ENCODE measurements at places on chromosomes 13 and 19. TPM values are rescaled to one million over a fixed set of nuclear protein-coding genes. Genes with fewer than 3 reads are reported as not detected.
A peak's percentile ranks its signal among the peaks of the same experiment; 100 is the strongest.

The NCR1 gene
- not detected for total RNA-seq

GRCh38 chr13:20399515-20399914, 126.1 kb downstream of the CRYL1 start:
- DNase-seq, result no peak

GRCh38 chr13:31015199-31015598, 82.7 kb downstream of the TEX26 start:
- no peak for DNase-seq

GRCh38 chr13:29716493-29716892, 121.0 kb upstream of the SLC7A1 start:
- DNase-seq, result no peak

The SLC27A1 gene
- 22.5 TPM for total RNA-seq

GRCh38 chr19:37931881-37932655, 25.1 kb downstream of the SIPA1L3 start:
- no peak for DNase-seq

The DHRS12 gene
- total RNA-seq, result 18.6 TPM

The CFD gene
- 298 TPM for total RNA-seq

GRCh38 chr19:39469036-39469435, 11.6 kb upstream of the TIMM50 start:
- no peak for DNase-seq

- DNase-seq, result no peak
These were observed 530.6 kb upstream of the SPRY2 start for GRCh38 chr13:80871481-80871880.

GRCh38 chr13:96003304-96003703, 49.9 kb downstream of the UGGT2 start:
- no peak for DNase-seq

- DNase-seq, result peak; percentile 93
These were observed 1.9 kb downstream of the FOXO1 start for GRCh38 chr13:40664350-40665125.

The ADGRL1 gene
- 55.1 TPM for total RNA-seq

DNA sequence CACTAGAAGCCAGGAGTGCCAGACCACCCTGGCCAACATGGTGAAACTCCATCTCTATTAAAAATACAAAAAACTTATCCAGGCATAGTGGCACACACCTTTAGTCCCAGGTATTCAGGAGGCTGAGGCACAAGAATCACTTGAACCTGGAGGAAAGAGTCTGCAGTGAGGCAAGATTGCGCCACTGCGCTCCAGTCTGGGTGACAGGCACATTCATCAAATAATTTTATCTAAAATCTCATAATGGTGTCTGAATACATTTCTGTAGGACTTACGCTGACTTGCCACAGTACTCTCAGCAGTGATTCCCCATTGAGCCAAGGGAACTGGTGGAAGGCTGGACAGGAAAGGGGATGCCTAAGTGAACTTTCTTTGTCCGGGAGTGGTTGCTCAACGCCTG, 4.3 kb upstream of the ZNF28 start:
- DNase-seq, result no peak

- DNase-seq, result no peak
These were observed 59.2 kb upstream of the MEDAG start for GRCh38 chr13:30846866-30847265.

DNA sequence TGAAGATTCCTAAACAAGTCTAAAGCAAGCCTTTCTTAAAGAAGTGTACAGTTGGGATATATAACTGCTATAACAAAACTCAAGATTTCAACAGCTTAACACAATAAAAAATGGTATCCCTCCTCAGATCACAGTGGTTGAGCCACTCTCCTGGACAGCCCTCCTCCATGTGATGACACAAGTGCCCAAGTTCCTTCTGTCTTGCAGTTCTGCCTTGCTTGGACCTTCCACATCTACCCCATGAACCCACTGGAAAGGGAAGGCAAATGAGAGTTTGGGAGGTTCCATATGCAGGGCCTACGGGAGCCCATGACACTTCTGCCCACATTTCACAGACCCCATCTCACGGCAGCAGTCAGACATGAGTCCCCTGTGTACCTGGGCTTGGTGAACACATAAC, 659.2 kb downstream of the UQCRFS1 start:
- peak; percentile 55 for DNase-seq

The ZNF132 gene
- 3.7 TPM for total RNA-seq

The CLN5 gene
- total RNA-seq, result 26.2 TPM

GRCh38 chr13:54187461-54187860, 1158.8 kb downstream of the OLFM4 start:
- no peak for DNase-seq

- DNase-seq, result no peak
These were observed 119.0 kb upstream of the OBI1 start for GRCh38 chr13:78777976-78778375.

The MISP3 gene
- total RNA-seq, result 9.8 TPM

DNA sequence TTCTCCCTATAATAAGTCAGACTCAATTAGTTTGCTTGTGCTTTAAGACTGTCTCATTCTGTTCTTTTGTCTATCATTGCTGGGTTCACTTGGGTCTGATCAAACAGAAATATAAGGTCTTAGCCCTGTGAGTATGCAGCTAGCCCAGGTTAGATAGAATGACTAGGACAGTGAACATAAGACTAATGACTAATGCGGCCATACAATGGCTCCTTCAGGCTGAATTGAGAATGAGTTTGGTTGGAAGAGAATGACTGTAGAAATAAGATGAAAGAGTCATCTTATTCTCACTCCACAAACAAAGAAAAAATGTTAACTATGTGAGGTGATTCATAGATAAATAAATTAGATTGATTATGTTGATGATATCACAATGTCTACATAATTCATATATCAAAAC, 50.1 kb upstream of the OBI1 start:
- DNase-seq, result no peak

DNA sequence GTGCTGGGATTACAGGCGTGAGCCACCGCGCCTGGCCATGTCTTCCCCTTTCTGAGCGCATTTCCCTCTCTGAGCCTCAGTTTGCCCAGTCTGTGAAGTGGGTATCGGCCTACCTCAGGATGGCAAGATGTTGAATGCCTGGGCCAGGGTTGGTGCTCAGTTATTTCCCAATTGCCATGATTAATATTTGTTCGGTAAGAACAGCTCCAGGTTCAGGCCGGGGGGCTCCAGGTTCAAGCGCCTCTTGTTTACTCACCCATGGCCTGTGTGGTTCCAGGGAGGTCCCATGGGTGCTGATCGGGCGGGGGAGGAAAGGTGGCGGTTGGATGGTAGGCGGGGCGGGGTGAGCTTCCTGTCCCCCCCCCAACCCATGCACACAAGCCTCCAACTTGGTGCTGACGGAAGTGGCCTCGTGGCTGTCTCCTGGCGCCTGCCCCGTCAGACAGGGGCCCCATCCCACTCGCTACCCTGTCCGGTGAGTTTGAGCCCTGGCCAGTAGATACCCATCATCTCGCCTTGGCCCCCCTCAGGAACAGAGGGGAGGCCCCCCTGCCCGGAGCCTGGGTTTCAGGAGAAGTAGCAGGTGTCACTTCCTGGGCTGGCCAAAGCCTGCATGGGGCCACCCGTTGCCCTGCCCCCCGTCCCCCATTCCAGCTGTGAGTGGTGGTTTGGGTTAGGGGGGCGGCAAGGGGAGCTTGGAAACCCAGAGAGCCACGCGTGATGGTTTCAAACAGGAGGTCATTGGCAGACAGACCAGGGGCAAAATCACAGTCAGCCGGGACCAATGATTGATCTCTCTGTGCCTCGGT, at the start of gene FCHO1:
TSS of gene FCHO1 (plus strand) at position 375 of the 809 bp plus-strand sequence. CDS start 3,688 bp downstream, outside the sequence.
- no peak for DNase-seq

- no peak for DNase-seq
These were observed 64.5 kb upstream of the MCF2L start for GRCh38 chr13:112904436-112904960.

DNA sequence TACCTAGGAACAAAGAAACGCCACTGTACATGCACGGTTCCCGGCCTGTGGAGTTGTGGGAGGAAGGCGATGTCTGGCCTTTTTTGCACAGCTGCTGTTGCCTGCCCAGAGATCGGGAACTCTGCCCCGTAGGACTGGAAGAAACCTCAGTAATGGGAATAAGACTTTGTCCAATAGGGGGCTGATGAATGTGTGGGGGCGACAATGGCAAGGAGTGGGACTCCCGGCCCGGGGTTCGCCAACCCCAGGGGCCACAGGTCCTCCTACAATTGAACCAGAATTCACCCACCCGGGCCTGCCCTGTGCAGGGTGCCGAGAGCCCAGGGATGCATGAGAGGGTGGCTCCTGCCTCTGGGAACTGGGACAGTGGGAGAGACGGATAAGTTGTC, 2.0 kb upstream of the CEBPA start:
- no peak for DNase-seq

DNA sequence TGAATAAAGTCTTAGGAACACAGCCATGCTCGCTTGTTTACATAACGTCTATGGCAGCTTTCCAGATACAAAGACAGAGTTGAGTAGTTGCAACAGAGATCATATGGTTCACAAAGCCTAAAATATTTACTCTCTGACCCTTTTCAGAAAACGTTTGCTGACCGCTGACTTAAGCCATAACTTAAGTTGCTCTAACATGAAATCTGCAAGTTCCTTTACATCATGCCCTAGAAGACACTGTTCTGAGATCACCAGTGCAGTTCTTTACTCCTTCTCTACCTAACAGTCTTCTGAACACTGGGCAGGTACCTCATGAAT, 166.4 kb downstream of the DCLK1 start:
- no peak for DNase-seq

GRCh38 chr13:20274466-20274865, 42.3 kb upstream of the GJB6 start:
- peak; percentile 4 for DNase-seq

GRCh38 chr13:97945792-97946419, 7.6 kb upstream of the IPO5 start:
- DNase-seq, result no peak

DNA sequence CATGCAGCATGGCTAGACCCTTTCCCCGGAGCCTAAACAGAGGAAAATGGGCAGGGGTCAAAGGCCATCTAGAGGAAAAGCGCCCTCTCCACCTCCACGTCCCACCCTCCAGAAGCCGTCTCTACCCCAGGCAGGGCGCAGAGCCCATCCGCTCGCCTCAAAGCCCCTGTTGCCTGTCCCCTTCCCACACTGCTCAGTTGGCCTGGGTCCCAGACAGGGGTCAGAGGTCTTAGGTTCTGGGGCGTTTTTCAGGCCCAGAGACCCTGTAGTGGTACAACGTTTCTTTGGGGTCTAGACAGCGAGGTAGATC, 285 bp downstream of the TMEM143 start:
- DNase-seq, result no peak

DNA sequence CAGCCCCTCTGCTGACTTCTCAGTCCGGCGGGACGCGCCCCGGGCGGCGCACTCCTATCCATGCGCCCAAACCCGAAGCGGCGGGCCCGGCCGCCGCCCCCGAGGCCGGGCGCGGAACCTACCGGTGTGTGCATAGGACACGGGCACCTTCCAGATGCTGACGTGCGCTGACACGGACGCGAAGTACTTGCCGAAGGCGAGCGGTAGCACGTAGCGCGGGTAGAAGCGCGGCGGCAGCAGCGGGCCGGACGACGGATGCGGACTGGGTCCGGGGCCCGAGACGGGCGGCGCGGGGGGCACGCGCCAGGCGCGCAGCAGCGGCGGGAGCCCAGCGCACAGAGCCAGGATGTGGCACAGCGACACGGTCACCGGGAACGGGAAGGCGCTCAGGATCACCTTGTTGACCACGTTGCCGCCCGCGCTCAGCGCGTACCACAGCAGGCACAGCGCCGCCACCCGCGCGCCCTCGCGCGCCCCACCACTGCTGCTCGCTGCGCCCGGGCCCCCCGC, 338 bp downstream of the SLC35E1 start:
- no peak for DNase-seq

The FUT1 gene
- 2.5 TPM for total RNA-seq

The GDF15 gene
- total RNA-seq, result 1.6 TPM

GRCh38 chr13:87536899-87537298, 134.3 kb upstream of the SLITRK5 start:
- DNase-seq, result no peak

DNA sequence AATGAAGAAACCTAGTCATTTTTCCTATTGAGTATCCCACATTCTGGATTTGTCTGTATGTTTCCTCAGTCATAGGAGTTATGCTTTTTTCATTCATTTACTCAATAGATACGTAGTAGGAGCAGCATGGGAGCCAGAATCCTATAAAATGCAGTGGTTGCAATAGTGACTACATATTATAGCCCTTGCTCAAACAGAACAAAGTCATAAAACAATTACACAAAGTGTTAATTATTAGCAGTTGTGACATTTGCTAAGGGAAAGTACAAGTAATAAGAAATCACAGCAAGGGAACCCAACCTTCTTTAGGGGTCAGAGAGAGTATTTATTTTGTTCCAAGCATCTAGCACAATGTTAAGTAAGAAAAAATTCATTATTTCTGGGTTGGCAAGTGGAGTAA, 27.7 kb upstream of the POU4F1 start:
- no peak for DNase-seq

GRCh38 chr19:54659300-54659699, 3.5 kb upstream of the LILRB4 start:
- no peak for DNase-seq

The GIPR gene
- not detected for total RNA-seq

The TECR gene
- 27.7 TPM for total RNA-seq

DNA sequence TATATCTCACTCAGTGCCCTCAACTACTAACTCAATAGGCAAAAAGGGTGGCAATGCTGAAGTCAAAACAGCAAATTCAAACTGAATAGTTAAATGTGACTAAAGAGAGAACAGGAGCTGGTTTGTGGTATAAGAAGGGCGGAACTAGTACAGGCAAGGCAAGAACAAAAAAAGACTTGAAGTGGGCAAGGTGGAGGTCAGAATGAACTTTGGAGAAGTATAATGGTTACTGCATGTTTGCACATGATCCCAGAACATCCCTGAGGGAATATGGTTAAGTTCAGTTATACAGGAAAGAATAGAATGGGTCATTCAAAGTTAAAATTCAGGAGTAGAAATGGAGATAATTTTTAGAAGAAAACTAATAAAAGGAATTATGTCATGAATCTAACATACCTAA, 85.5 kb downstream of the DIAPH3 start:
- no peak for DNase-seq

- DNase-seq, result no peak
These were observed 3.1 kb upstream of the SPACA4 start for GRCh38 chr19:48603449-48603848.

All from esophagus muscularis mucosa (tissue), 4 donors.